ENCODE measurements at places on chromosomes 13 and 19. TPM values are rescaled to one million over a fixed set of nuclear protein-coding genes. Genes with fewer than 3 reads are reported as not detected.

GRCh38 chr13:109945206-109945960 is 159.0 kb upstream of the IRS2 start:
- H3K36me3 ChIP-seq, result no peaks in the 10 kb centered on the region
- H3K4me3 ChIP-seq, result no peak overlapping the region
- peaks cover 9% of the 10 kb centered on the region for H3K4me1 ChIP-seq
- DNase-seq, result no peak
- H3K27ac ChIP-seq, result no peak overlapping the region
- no peaks in the 10 kb centered on the region for H3K27me3 ChIP-seq

Gene SLC8A2
- polyA plus RNA-seq, result 0.40 TPM

DNA sequence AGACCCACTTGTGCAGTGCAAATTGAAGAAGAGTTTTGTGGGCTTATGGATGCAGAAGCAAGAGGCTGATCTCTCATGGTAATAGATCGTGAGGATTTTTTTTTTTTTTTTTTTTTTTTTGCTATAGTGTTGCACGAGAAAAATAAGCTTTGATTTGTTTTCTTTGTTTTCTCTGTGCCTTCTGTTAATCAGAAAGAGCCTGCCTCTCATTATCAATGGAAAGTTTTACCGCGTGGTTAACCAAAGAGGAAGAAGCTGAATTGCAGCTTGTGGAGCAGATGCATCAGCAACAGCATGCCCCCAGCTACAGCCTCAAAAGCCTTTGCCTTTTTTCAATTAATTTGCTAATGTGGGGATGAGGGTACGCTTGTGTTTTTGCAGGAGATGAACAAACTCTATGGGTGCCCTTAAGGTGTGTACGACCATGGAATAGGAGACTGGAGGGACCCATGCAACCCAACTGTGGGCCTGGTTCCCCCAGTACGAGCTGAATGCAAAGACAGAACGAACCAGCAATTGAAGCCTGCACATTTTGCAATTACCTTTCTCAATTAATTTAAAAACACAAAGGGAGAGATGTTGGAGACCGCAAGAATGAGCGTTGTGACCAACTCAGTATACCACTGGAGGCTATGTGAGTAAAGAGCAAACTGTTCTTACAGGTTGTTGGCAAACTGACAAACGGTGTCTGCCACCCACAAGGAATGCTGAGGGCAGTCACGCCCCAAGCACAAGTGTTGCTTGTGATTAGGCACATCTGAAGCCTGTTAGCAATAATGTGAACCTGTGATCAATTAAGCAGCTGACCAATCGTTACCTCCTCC is 58.6 kb upstream of the SPRY2 start:
- H3K4me1 ChIP-seq, result no peaks in the 10 kb centered on the region
- no peaks in the 10 kb centered on the region for H3K27me3 ChIP-seq
- DNase-seq, result peak; percentile 11

GRCh38 chr19:5956323-5956722 is 21.6 kb downstream of the RANBP3 start:
- H3K27me3 ChIP-seq, result no peaks in the 10 kb centered on the region
- no peaks in the 10 kb centered on the region for H3K36me3 ChIP-seq
- no peak for DNase-seq
- H3K4me1 ChIP-seq, result peaks cover 92% of the 10 kb centered on the region
- no peak overlapping the region for H3K4me3 ChIP-seq

DNA sequence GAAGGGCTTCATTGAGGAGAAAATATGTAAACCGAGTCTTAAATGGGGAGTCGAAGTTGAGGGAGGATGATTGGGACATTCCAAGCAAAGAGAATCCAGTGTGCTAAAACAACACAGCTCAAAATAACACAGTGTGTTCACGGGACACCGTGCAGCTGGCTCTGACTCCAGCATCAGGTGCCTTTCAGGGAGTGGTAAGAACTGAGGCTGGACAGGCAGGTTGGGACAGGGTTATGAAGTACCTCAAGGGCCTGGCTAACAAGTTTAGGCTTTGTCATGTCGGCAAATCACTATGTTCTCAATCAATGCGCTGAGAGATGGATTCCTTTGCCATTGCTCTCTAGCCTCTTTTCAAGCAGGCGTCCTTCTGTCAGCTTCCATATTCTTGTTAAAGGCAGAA is 27.5 kb upstream of the WDFY2 start:
- H3K4me3 ChIP-seq, result no peak overlapping the region
- no peak overlapping the region for H3K27ac ChIP-seq
- no peaks in the 10 kb centered on the region for H3K4me1 ChIP-seq
- DNase-seq, result no peak
- no peaks in the 10 kb centered on the region for H3K27me3 ChIP-seq
- H3K36me3 ChIP-seq, result no peaks in the 10 kb centered on the region

Gene SLITRK6
- 9.8 TPM for polyA plus RNA-seq

GRCh38 chr13:99199541-99200431 is 868 bp upstream of the UBAC2 start:
- H3K4me3 ChIP-seq, result peak overlapping the region; percentile 78
- peak overlapping the region; percentile 98 for H3K27ac ChIP-seq
- peaks cover 19% of the 10 kb centered on the region for H3K4me1 ChIP-seq
- H3K36me3 ChIP-seq, result no peaks in the 10 kb centered on the region
- no peak for DNase-seq

DNA sequence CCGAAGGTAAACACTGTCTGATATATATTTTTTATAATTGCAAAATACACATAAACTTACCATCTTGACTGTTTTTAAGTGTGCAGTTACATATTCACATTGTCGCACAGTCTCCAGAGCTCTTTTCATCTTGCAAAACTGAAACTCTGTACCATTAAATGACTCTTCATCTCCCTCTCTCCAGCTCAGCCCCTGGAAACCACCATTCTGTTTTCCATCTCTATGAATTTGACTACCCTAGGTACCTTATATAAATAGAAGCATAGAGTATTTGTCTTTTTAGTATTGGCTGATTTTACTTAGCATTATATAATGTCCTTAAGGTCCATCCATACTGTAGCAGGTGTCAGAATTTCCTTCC is 45.8 kb downstream of the LRCH1 start:
- H3K4me1 ChIP-seq, result peaks cover 45% of the 10 kb centered on the region
- no peaks in the 10 kb centered on the region for H3K27me3 ChIP-seq
- H3K27ac ChIP-seq, result no peak overlapping the region
- H3K36me3 ChIP-seq, result no peaks in the 10 kb centered on the region

GRCh38 chr19:23401086-23401610 is 5.9 kb upstream of the ZNF91 start:
- H3K27ac ChIP-seq, result peak overlapping the region; percentile 92
- H3K36me3 ChIP-seq, result no peaks in the 10 kb centered on the region
- H3K27me3 ChIP-seq, result no peaks in the 10 kb centered on the region

- H3K27me3 ChIP-seq, result no peaks in the 10 kb centered on the region
- H3K4me1 ChIP-seq, result no peaks in the 10 kb centered on the region
- H3K27ac ChIP-seq, result no peak overlapping the region
Observed at GRCh38 chr13:41970022-41970421, 9.1 kb upstream of the VWA8 start.

DNA sequence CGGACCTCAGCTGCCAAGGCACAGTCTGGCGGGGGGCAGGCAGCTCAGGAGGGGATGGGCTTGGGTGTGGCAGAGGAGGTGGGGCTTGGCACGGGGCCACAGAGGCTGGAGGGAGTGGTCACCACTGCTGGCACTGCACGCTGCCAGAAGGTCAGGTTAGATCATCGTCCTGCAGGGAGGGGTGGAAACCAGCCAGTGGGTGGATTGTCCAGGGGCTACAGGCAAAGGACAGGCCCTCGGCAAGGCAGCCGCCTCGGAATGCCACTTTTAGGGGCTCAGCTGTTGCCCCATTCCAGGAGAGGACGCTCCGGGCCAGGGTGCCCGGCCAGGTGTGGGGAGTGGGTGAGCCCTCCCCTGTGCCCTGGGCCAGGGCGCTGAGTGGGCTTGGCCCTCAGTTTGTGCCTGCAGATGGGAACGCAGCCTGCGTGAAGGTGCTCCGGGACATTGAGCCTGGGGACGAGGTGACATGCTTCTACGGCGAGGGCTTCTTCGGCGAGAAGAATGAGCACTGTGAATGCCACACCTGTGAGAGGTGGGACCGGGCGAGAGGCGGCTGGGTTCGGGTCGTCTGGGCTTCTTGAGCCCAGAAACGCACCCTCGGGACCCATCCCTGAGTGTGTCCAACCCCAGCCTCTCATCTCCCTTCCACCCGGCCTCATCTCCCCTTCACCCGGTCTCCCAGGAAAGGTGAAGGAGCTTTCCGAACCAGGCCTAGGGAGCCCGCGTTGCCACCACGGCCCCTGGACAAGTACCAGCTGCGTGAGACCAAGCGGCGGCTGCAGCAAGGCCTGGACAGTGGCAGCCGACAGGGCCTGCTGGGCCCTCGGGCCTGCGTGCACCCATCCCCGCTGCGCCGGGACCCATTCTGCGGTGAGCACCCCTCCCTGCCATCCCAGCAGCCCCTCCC is 6.4 kb downstream of the KMT5C start:
- no peaks in the 10 kb centered on the region for H3K4me1 ChIP-seq
- H3K27ac ChIP-seq, result no peak overlapping the region
- H3K4me3 ChIP-seq, result no peak overlapping the region
- no peaks in the 10 kb centered on the region for H3K36me3 ChIP-seq
- peaks cover 3% of the 10 kb centered on the region for H3K27me3 ChIP-seq
- DNase-seq, result no peak

DNA sequence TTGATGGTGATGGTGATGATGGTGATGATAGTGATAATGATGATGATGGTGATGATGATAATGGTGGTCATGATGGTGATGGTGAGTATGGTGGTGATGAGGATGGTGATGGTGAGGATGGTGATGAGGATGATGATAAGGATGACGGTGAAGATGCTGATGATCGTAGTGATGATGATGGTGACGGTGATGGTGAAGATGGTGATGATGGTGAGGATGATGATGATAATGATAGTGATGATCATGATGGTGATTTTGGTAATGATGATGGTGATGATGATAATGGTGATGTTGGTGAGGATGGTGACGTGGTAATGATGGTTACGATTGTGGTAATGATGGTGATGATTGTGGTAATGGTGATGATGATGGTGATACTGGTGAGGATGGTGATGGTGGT is 10.8 kb upstream of the BCAT2 start:
- no peaks in the 10 kb centered on the region for H3K36me3 ChIP-seq
- no peaks in the 10 kb centered on the region for H3K27me3 ChIP-seq
- no peak for DNase-seq
- no peak overlapping the region for H3K4me3 ChIP-seq
- no peak overlapping the region for H3K27ac ChIP-seq

Gene PALM
- polyA plus RNA-seq, result 23.0 TPM

Gene NLRP7
- polyA plus RNA-seq, result not detected

DNA sequence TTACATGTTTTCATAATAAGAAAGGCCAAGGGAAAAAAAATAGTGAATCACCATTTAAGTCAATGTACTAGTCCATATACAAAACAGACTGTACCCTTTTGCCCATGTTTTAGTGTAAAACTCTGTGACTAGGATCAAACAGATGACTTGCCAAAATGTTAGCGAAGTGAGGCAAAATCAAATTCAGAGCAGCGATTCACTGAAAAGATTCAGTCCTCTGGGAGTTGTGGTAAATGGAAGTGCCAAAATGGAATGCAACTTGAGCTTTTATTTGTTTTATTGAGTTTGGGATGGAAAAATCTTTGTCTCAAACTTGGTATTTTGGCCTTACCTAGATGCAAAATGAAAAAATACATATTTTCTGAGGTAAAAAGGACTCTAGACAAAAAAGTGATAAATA is 9.1 kb downstream of the CDADC1 start:
- no peak for DNase-seq
- peaks cover 13% of the 10 kb centered on the region for H3K36me3 ChIP-seq
- no peaks in the 10 kb centered on the region for H3K4me1 ChIP-seq
- H3K4me3 ChIP-seq, result no peak overlapping the region

GRCh38 chr19:9848762-9849161 is 13.6 kb downstream of the PIN1 start:
- no peaks in the 10 kb centered on the region for H3K27me3 ChIP-seq
- no peaks in the 10 kb centered on the region for H3K4me1 ChIP-seq
- H3K4me3 ChIP-seq, result no peak overlapping the region
- H3K27ac ChIP-seq, result no peak overlapping the region

GRCh38 chr13:27635266-27635665 is 13.6 kb downstream of the POLR1D start:
- H3K36me3 ChIP-seq, result no peaks in the 10 kb centered on the region
- DNase-seq, result no peak
- H3K27ac ChIP-seq, result no peak overlapping the region
- H3K4me3 ChIP-seq, result no peak overlapping the region
- H3K4me1 ChIP-seq, result peaks cover 11% of the 10 kb centered on the region

Gene SIPA1L3
- 15.6 TPM for polyA plus RNA-seq

GRCh38 chr13:80957019-80957655 is 616.2 kb upstream of the SPRY2 start:
- H3K36me3 ChIP-seq, result no peaks in the 10 kb centered on the region
- no peaks in the 10 kb centered on the region for H3K4me1 ChIP-seq

GRCh38 chr19:9620842-9621155 is 233 bp downstream of the ZNF561 start:
- no peaks in the 10 kb centered on the region for H3K27me3 ChIP-seq
- H3K4me1 ChIP-seq, result peaks cover 12% of the 10 kb centered on the region
- DNase-seq, result no peak
- H3K36me3 ChIP-seq, result peaks cover 6% of the 10 kb centered on the region

Gene CRB3
- 42.5 TPM for polyA plus RNA-seq

Gene RELB
- polyA plus RNA-seq, result 9.1 TPM

DNA sequence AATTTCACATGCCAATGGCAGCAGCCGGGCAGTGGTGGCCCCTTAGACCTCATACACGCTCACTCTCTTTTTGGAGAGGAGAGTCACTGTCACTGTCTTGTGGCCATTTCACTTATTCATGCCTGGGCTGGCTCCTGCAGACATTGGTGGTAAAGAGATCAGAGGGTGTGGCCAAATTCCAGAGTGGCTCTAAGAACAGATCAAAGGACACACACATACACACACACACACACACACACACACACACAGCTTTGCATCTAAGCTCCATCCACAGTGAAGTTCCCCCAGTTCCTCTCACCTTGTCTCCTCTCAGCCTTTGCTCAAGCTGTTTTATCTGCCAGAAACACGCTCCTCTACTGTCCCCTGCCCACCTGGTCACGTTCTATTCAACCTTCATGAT is 46.5 kb upstream of the KPNA3 start:
- no peak overlapping the region for H3K4me3 ChIP-seq
- peak; percentile 37 for DNase-seq
- no peaks in the 10 kb centered on the region for H3K4me1 ChIP-seq
- H3K27ac ChIP-seq, result no peak overlapping the region
- no peaks in the 10 kb centered on the region for H3K36me3 ChIP-seq

Gene DIAPH3
- 4.7 TPM for polyA plus RNA-seq

Gene ZNF525
- polyA plus RNA-seq, result 3.8 TPM

Measured in hepatocyte (in vitro differentiated cells).